ENCODE measurements at places on chromosomes 7 and 10.

DNA sequence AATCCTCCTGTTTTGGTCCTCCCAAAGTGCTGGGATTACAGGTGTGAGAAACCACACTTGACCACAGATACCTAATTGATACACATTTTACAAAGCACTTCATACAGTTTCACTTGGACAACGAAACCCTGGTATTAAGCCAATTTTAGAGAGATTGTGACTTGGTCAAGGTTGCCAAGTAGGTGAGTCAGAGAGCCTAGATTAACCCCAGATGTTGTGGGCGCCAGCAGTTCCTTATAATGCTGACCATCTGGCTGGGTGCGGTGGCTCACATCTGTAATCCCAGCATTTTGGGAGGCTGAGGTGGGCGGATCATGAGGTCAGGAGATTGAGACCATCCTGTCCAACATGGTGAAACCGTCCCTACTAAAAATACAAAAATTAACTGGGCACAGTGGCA lies 4.9 kb upstream of the PHKG1 start:
- peak; percentile 73 for DNase-seq

GRCh38 chr10:82814635-82815034 lies 939.6 kb downstream of the NRG3 start:
- no peak for DNase-seq

- DNase-seq: no peak
These were observed 15.8 kb downstream of the WDFY4 start for GRCh38 chr10:48700493-48700892.

DNA sequence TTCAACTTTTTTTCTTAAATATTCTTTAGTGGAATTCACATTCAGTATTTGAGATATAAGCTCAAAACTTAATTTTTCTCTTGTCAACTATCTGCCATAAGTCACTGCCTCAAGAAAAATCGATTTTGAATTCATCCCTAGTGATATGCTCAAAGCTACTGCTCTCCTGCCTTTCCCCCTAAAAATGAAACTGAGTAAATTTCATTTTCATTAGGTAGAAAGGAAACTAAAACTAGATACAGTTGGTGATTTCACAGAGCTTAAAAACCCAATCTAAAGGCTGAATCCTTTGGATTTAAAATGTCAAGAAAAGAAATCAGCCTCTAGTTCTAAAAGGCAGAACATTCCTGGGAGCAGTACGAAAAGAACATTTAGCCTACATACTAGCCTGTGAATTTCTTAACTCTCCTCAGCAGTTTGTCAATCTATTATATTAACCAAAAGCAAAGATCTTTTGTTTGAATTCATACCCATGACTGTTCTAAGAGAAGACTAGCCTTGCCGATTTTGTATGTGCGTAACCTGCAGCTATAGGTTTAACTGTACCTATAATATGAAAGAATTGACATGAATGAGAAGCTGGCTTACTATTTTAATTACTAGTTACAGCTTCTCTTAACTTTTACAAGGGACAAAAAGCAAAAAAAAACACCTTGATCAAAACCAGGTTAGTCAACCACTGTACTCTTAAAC lies 4.9 kb upstream of the FAM53B start:
- no peak for DNase-seq

GRCh38 chr10:61901829-61902444 lies 438 bp downstream of the ARID5B start:
- no peak for DNase-seq

DNA sequence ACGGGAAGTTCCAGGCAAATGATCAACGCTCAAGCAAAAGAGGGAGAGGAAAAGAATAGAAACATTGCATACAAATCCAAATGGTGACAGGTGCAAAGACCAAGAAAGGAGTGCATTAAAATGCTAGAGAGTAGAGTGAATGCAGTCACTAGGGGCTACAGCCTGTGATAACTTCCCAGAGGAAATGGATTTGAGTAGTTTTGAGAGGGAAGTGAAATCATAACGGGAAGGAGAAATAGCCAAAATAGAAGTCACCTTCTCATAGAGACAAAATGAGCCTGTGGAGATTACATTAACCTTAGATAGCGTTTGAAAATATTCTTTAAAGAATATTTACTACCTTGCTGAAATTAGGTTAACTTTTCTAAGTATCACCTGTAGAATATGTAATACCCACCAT lies 26.5 kb downstream of the NUP42 start:
- DNase-seq: no peak

DNA sequence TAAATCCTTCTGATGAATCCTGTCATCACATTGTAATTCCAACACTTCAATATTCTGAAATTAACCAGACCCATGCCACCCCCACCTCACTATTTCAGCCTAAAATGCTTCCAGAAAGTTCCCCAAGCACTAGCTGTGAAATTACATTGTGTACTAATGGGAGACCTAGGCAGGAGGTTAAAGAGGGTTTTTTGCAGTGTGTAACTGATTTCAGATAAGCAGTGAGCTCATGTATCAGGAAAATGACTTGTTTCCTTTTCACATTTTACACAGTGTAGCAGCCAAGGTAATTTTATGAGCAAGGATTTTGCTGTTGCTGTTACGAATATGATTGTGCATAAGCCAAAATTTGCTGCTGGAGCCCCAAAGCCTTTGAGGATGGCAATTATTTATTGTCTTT lies 129.0 kb downstream of the INHBA start:
- no peak for DNase-seq

- DNase-seq: no peak
These were observed 14.5 kb downstream of the GUSB start for GRCh38 chr7:65967361-65968155.

DNA sequence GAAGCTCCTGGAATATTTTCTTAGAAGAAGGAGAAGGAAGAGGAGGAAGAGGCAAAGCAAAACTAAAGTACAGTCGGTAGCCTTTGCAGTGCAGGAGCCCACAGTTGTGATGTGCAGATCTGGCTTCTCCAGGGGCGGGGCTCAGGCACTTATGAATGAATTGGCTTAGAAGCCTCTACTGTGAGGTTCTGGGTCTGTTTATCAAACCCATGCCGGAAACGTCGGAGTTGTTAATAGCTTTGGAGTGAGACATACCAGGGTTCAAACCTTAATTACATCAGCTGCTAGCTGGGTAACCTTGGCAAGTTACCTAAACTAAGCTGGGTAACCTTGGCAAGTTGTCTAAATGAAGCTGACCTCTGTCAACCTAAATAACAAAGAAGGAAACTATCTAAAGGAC lies 89.3 kb upstream of the PITRM1 start:
- peak; percentile 13 for DNase-seq

DNA sequence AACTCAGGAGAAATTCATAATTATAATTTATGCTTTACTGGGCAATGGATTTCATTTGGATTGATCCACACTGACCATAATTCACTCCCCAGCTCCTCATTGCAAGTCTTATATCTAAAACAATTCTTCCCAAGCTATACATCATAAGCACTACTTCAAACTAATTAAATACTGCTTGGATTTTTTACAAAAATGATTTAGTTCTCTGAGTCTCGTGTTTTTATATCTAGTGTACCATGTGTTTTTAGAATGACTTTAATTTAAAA lies 443.8 kb downstream of the GPAM start:
- no peak for DNase-seq

DNA sequence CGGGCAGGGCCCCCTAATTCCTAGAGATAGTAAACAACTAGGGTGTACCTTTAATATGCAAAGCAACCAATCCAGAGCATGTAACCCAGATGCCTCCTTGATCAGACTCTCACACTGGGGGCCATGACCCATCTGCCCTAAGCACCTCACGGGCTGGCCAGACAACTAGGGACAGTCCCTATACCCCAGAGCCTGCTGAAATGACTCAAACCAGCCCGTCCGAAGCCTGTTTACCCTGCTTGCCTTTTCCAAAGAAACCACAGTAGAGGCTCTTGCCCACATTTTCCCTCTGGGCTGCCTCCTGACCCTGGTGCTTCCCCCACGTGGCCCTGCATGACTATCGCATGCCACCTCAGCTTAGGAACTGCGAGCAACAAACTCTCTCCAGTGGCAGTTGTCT lies 46.2 kb downstream of the RGS10 start:
- DNase-seq: no peak

DNA sequence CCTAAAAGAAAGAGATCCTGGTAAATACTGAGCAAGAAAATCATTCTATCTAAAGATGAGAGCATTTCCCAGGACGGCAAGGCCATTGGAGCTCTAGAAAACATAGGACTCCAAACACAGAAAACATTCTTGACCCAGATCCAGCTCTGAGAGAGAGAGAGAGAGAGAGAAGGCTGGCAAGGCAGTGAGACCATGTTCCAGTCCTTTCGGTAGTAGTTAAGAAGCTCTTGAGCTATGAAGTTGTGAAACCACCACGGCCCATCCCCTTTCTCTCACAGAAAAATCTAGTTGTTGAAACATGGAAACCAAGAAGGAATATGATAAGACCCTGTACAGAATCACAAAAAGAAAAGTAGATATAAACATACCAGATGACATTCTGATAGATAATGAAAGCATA lies 212.4 kb upstream of the NPSR1 start:
- DNase-seq: no peak

GRCh38 chr7:143372070-143372469 lies 9.1 kb upstream of the ZYX start:
- peak; percentile 87 for DNase-seq

GRCh38 chr7:157580324-157580723 lies 243.5 kb downstream of the DNAJB6 start:
- no peak for DNase-seq

- no peak for DNase-seq
These were observed 12.2 kb upstream of the FIGNL1 start for GRCh38 chr7:50462361-50462760.

DNA sequence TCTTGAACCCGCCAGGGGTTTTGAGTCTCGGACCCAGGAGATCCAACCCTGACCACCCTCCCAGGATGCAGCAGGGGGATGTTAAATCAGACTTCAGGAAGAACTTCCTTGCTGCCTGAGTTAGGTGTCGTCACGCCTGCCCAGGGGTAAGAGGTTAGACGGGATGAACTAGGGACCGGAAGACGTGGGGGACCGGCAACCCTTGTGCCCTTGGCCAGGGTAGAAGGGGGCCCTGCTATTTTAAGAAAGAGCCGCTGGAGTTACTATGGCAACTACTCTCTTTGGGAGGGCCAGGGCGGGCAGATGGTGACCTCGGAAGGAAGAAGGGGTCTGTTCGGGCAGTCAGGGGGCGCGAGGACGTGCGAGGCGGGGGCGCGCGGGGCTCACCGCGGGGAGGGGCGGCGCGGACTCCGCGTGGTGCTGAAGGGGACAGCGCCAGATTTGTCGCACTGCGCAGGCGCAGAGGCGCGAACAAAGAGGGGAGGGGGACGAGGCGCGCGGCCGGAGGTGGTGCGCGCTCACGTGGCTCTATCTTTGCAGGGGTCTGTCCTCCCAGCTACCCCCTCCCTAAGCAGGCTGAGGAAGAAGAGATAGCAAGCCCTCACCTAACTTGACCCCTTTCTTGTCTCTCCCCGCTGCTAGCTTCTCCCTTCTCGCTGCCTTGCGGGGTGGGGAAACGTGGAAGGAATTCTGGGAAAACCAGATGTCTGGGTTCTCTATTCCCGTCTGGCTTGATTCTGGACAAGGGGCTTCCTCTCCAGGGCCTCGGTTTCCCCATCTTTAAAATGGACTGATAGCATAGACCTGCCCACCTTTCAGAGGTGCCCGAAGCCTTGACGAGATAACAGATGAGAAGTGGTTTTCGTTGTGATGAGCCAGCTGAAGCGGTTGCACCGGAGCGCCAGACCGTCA lies 940 bp upstream of the PSD start:
- peak; percentile 10 for DNase-seq
